SK-N-MC (cell line): ENCODE measurements at places on chromosomes 11 and 22.

- no peak for DNase-seq
Measured at GRCh38 chr22:22753526-22754267, 109.3 kb downstream of the GGTLC2 start.

DNA sequence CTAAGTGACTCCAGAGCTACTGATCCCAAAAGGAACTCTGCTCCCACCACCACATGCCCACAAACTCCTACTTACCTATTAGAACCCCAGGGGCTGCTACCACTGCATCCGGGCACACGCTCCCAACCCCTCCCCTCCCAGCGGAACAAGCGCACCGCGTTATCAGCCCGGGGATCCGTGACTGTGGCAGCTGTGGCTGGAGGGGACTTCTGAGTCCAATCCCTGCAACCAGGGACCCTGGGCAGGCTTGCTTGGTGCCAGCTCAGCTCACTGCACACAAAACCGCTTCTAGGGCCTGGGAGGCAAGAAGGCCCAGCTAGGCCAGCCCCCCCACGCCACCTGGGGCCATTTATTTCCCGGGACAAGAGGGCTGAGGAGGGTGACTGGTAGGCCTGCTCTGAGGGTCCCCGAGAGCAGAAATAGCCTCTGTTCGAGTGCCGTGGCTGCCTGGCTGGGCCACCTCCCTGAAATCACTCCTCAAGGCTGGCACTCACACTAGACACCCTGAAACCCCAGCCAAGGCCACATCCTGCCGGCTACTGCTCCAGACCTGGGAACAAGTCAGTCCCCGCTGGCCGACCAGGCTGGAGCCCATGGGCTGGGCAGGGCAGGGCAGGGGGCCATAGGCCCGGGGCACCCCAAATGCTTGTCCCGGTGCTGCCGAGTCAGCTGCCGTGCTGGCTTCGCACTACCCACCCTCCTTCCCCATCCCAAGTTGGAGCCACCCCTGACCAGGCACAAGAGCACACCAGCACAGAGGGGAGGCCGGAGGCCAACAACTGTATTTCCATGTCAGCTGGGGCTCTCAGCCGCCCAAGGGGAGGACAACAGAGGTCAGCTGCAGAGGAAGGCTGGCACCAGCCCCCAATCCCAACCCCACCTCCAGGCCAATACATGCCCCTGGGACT, 1.9 kb upstream of the IFITM10 start:
- DNase-seq: no peak

DNA sequence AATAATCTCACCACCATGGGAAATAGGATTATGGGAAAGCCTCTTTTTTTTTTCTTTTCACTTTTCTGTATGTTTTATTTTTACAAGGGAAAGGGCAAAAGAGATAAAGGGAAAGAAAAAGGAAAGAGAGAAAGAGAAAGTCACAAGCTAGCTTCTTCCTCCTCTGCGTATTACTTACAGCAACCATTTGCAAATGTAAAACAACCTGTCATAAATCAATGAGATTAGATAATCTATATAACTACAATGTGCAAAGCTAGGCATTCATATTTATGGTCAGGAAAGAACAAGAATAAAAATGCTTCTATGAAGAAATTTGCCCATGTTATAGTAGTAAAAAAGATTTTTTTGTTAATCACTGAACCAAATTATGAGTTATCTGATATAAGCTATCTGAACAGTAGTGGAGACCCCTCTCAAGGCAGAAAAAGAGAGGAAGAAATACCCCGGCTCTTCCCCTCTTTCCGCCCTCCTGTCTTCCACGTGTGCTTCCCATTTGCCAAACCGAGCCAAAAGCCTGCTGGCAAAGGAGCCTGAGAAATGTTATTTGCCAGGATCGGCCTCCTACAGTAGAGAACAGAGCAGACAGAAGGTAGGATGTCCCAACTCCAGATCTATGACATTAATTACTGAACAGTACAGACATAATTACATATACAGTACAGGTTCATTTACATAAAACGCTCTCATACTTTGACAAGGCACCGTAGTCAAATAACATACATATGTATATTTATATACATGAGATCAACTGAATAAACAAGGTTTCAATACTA, 50.2 kb downstream of the ARHGAP32 start:
- no peak for DNase-seq

DNA sequence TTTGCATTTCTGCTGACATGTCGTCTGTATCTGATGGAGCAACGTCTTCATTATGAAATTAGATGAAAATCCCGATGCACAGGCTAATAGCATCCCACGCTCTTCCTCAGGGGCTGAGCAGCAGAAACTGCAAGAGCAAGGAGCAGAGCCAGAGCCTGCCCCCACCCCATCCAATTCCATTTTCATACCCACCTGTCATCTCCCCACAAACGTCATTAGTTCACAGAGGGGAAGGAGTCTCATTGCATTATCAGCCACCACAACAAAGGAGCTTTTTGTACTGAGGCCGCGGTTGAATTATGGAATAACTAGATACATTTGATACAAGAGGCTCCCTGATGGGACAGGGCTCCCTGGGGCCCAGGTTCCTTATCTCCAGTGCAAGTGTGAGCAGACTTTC, 515.0 kb downstream of the NTM start:
- DNase-seq: no peak

GRCh38 chr11:57901756-57902155, 121.9 kb upstream of the OR9Q1 start:
- DNase-seq: no peak

- peak; percentile 73 for DNase-seq
Measured at GRCh38 chr11:88352139-88352538, 14.6 kb upstream of the CTSC start.

GRCh38 chr22:48779211-48779643, 1048.4 kb downstream of the BRD1 start:
- no peak for DNase-seq

DNA sequence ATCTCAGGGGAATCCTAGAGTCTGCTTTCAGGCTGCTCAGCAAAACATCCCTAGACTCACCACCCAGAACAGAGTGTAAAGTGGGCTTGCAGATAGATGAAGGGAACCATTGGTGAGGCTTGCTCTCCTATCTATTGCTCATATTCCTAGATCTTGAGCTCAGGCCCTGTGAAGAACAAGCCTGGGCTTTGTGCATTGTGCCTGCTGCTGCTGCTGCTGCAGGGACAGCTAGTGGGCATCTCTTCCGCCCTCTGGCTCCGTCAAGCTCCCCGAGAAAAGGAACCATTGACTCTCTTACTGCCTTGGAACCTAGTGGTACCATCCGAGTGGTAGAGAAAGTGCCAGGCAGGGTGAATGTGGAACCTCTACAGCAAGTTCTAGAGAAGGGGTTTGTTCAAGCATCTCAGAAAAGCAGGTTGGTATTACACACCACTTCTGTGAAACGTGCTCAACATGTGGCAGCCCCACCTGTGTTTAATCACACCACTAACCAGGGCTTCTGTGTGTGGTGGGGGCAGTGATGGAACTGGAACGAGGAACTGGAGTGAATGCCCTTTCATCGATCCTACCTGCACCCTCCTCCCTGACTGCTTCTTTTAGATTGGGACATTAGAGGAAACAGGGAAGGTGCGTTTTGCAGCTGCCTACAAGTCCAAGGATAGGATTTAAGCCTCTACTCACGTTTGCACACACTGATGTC, 4.4 kb downstream of the BACE1-AS start:
- no peak for DNase-seq

DNA sequence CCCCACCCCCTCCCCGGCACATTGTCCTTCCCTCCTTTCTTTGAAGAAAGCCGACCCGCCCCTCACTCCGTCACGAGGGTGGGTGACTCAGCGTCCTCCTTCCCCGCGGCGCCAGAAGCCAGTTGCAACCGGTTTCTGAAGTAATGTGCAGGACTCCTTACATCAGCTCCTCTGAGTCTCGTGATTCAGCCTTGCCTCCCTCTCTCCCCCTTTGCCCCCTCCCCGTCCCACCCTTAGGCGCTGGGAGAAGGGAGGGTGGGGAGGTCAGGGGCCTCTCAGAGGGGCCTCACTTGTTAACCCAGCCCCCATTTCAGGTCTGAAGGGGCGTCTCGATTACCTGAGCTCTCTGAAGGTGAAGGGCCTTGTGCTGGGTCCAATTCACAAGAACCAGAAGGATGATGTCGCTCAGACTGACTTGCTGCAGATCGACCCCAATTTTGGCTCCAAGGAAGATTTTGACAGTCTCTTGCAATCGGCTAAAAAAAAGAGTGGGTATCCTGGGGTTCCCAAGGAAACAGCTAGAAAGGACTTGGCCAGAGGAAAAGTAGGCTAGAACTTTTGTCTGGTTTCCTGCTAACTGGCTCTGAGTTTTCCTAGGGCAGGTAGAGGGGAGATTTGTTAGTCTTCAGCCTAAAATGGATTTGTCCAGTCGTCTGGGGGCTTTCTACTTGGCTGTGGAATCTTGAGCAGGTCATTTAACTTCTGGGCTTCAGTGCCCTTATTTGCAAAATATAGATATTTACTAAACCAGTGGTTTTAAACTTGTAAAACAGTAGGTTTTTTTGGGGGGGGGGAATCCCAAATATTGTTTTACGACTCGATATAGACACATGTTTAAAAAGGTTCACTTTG, 1.1 kb downstream of the SLC3A2 start:
- peak; percentile 87 for DNase-seq

GRCh38 chr11:35303596-35304385, 115.6 kb downstream of the SLC1A2 start:
- DNase-seq: no peak

GRCh38 chr22:24867323-24868022, 61.5 kb downstream of the SGSM1 start:
- DNase-seq: no peak

DNA sequence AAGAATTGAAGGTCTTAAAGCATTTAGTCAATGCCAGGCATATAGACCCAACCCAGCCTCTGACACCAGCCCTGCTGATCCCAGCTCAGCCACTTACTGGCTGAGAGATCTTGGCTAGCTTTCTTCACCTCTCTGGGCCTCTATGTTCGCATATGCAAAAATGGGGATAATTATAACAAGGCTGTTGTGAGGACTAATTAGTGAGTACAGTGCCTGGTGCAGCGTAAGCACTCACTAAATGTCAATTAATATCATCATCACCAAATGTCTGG, 10.5 kb downstream of the CHST1 start:
- DNase-seq: no peak

DNA sequence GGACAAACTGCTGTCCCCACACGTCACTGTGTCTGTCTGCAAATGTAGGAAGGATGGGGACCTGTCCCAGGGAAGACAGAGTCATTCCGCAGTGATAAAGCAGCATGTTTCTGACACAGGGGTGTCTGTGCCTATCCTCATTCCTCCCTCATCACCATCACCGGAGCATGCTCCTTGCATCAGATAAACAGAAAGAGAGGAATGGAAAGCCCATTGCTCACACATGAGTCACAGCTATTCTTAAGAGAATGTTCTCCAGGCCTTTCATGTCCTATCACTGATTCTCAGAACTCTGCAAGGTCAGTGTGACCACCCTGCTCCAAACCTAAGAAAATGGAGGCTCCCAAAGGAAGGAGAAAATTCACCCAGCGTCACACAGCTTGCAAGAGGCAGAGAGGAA, 38.9 kb downstream of the ZNF195 start:
- no peak for DNase-seq

GRCh38 chr11:2587132-2587930, 112.5 kb downstream of the KCNQ1OT1 start:
- no peak for DNase-seq

- DNase-seq: no peak
Measured at GRCh38 chr11:126359431-126360048, 4.1 kb downstream of the ST3GAL4 start.

DNA sequence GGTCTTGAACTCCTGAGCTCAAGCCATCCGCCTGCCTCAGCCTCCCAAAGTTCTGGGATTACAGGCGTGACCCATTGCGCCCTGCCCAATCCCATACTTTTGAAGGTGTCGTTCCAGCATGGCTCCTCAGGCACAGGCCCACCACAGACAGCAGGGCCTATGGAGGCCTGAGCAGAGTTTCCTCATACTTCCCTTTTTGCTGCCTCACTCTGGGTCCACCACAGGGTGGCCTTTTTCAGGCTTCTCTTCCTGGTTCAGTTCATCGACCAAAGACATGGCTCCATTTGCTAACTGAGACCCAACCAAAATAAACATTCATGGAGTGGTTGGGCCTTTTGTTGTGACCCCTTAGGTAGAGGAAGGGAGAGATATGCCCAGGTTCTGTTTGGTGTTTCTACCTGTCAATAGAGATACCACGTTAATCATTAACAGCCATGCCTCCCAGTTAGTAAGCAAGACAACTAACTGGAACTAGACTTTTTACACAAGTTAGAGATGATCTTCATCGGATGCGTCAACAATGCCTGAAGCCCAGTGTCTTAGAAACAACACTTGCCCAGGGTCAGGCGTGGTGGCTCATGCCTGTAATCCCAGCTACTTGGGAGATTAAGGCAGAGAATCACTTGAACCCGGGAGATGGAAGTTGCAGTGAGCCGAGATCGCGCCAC, 35.1 kb downstream of the TRIOBP start:
- DNase-seq: no peak

GRCh38 chr22:47295226-47295901, 532.9 kb downstream of the TBC1D22A start:
- DNase-seq: no peak

DNA sequence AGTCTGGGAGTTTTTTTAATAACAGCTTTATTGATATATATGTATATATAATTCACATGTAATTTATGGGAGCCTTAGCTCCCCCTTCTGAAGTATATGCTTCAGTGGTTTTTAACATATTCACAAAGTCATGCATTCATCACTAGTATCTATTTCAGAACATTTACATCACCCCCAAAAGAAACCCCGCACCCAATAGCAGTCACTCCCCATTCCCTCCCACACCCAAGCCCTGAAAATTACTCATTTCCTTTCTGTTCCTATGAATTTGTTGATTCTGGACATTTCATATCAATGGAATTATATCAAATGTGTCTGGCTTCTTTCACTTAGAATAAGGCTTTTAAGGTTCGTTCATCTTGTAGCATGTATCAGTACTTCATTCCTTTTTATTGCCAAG, 35.6 kb upstream of the SYT7 start:
- DNase-seq: no peak

GRCh38 chr11:62435846-62436660, 17.2 kb downstream of the SCGB1A1 start:
- no peak for DNase-seq

- DNase-seq: no peak
Measured at GRCh38 chr11:101583251-101584128, at the start of gene TRPC6. Gene TRPC6 (minus strand): TSS chr11:101584007. CDS start chr11:101583503, 504 bp downstream.

- no peak for DNase-seq
Measured at GRCh38 chr11:66388780-66389386, 17.3 kb upstream of the SLC29A2 start.

DNA sequence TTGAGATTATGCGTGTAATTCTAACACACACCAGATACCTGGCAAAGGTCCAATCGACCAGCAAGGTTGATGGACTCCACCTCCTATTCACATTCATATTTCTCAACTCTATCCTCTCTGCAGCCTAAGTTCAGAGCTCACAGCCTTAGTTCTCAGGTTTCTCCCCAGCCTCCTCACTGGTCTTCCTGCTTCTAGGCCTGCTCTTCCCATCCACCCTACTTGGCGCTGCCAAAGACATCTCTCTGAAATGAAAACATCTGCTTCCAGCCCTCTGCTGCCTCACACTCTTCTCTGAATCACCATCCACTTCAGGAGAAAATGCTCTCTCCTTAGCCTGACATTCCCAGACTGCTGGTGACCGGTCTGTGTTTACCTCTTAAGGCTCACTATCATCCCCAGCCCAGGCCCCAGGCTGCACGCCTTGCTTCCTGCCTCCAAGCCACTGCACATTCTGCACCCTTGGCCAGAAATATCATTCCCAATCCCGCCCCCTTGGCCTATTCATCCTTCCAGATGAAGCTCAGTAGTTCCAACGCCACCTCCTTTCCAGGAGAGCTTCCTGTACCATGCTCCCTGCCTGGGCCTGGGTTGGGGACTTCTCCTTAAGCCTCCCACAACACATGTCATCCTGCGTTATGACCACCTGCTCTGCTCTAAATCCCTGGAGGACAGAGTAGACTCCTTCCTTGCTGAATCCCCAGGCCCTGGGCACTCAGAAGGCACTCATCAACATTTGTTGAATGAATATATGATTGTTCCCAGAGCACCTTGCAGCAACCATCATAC, 3.5 kb downstream of the ARRB1 start:
- no peak for DNase-seq
